ENCODE measurements at places on chromosomes 3 and 15.

DNA sequence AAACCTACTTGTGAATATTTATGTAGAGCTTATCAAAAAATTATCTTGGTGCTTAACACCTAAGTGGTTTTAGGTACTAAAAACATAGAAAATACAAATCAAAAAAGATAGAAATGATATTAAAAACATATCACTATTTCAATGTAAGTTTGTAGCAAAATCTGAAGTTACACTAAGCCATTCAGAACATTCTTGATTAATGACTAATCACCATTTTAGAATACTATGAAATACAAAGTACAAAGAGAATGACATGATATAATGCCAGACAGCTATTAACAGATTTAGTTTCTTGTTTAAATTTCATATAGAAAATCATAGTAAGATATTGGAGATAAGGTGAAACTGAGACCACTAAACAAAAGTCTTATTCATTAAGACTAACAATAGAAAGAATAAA is 169.7 kb upstream of the AGTR1 start:
- no peak for DNase-seq

- DNase-seq = no peak
Measured at GRCh38 chr3:38371541-38372213, 25.1 kb downstream of the XYLB start.

GRCh38 chr3:86228101-86228500 is 762.8 kb downstream of the VGLL3 start:
- DNase-seq = no peak

DNA sequence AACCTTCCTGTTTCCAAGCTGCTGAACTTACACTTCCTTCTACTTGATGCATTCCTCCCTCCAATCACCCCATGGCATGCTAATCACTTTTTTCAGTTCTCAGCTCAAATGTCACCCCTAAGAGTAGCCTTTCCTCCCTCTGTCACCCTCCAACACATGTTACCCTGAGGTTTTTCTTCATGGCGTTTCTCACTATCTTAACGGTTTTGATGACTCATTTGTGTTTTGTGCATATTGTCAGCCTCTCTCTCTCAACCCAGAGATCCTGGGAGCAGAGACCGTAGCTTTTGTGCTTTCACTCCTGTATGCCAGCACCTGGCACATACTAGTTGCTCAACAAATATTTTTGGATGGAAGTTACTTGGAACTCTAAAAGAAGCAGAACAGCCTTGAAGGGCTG is 24.5 kb downstream of the LRRC3B start:
- DNase-seq = no peak

GRCh38 chr3:138458774-138459499 is 24.5 kb downstream of the ESYT3 start:
- DNase-seq = no peak

GRCh38 chr3:57544181-57545125 is at the start of gene DNAH12:
TSS of gene DNAH12 (minus strand) at chr3:57544344. CDS start at chr3:57542870, 1,474 bp downstream.
- DNase-seq = no peak

GRCh38 chr3:113132571-113132996 is 78.8 kb upstream of the BOC start:
- no peak for DNase-seq

Data from sigmoid colon (tissue), 7 donors.